ENCODE measurements at places on chromosomes 7 and 10. TPM values are rescaled to one million over a fixed set of nuclear protein-coding genes. Genes with fewer than 3 reads are reported as not detected.

GRCh38 chr10:59057345-59057744 lies 119.1 kb upstream of the PHYHIPL start:
- no peak for DNase-seq

- no peak for DNase-seq
Observed at GRCh38 chr7:38743899-38744298, 112.7 kb upstream of the AMPH start.

GRCh38 chr7:108408296-108408991 lies 47.8 kb downstream of the NRCAM start:
- no peak for DNase-seq

- DNase-seq, result no peak
Observed at GRCh38 chr7:117673839-117674238, 194.0 kb downstream of the CFTR start.

DNA sequence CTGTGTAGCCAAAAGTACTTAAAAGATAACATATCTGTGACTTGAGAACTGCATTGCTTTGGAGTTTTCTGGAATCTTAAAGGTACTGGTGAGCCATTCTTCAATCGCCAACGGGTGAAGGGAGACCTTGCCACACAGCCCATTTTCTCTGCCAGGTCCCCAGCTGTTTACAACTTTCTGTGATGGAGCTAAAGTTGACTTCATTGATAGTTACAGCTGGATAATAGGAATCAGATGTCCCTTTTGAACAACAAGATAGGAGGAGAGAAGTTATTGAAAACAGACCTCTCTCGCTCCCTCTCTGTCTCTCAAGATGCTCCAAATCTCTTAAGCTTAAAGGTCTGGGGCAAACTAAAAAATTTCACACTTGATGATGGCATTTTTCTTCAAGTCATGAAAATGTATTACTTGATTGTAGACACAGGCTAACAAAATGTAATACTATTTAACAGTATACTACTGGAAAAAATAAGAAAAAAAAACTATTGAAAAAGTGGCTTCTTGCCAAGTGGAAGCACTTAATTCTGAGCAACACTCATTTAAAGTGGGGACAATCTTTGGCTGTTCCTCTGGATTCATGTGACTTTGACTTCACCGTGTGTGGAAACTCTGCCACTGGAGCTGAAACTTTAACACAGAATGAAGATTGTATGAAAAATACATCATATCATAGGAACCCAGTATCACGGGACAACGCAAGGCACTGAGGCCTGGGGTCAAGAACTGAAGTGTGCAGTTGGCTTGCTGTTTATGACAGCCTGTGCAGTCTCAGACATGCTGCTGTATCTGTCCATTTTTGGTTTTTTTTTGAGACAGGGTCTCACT lies 78.4 kb upstream of the AFAP1L2 start:
- DNase-seq, result no peak

DNA sequence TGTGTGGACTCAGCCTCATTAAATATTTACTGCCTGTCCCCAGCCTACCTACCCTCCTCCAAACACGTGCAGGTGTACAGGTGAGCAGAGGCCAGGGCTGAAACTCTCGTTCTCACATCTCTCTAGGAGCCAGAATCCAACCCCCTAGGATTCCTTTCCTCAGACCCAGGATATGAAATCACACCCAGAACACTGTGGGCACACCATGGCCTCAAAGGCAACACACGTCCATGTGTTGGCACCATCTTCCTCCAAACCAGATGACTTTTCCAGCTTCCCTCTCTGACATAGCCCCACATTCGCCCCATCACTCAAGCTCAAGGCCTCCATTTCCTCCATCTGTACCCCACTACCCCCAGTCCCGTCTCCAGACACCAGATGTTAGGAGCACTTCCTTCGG lies 51.8 kb upstream of the DUSP5 start:
- no peak for DNase-seq

DNA sequence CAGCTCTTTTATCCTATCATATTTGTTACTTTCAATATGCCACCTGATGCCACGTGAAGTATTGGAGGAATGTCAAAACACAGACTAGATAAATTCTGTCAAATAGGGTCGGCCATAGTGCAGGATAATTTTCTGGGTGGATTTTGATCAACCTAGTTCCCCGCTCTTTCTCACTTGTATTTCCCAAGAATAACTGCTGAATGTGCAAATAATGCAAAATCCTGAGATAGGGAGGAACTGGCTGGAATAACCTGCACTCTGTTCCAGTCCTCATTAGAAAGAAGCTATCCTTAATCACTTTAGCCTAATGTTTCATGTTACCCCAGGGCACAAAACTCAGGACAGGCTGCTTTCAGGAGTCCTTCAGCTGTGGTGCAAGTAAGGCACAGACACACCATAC lies 33.9 kb downstream of the ZWINT start:
- DNase-seq, result no peak

DNA sequence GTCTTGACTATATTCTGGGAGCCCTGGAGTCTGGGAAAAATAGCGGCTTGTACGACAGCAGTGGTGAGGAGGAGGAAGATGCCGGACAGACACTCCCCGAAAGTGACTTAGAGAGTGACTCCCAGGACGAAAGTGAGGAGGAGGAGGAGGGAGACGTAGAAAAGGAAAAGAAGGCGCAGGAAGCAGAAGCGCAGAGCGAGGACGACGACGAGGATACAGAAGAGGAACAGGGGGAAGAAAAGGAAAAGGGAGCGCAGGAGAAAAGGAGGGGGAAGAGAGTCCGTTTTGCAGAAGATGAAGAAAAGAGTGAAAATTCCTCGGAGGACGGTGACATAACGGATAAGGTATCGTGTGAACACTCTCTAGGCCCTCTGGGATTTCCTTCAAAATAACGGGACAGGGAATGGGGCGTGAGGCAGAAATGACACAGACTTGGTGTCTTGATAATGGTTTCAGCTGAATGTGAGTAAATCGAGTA lies 908 bp downstream of the NOM1 start:
- no peak for DNase-seq

DNA sequence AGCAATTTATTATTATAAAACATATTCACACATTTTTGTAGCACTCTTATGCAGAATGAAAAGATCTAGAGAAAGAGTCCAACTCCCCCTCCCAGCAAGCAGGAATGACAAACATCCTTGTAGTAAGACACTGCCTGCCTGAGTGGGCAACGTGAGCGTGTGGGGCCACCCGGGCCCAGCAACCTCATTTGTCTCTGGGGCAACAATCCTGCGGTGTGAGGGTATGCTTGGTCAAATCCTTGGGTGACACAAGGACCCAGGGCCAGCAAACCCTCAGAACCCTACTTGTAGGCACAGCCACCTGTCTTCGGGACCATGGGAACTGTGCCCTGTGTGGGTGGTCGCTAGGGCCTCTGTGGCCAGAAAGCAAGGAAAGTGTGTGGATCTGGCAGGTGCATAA lies 10.7 kb downstream of the RHEB start:
- no peak for DNase-seq

Gene ZNF239
- 10.8 TPM for polyA plus RNA-seq

Gene PON1
- 0.64 TPM for polyA plus RNA-seq

Gene HOXA13
- polyA plus RNA-seq, result not detected
